ENCODE measurements at places on chromosomes 2 and 18.

- DNase-seq: no peak
These were observed 34.0 kb downstream of the NAPG start for GRCh38 chr18:10559553-10560451.

GRCh38 chr2:118661179-118661578, 186.3 kb downstream of the EN1 start:
- peak; percentile 49 for DNase-seq

- peak; percentile 5 for DNase-seq
These were observed 14.0 kb downstream of the STRADB start for GRCh38 chr2:201465524-201465971.

GRCh38 chr2:10406491-10407188, 41.5 kb downstream of the ODC1 start:
- no peak for DNase-seq

- no peak for DNase-seq
These were observed 278.4 kb downstream of the TMX3 start for GRCh38 chr18:68436485-68436884.

- no peak for DNase-seq
These were observed 34.9 kb downstream of the EN1 start for GRCh38 chr2:118812552-118812951.

- no peak for DNase-seq
These were observed 880.7 kb downstream of the LRRTM4 start for GRCh38 chr2:76641506-76641905.

DNA sequence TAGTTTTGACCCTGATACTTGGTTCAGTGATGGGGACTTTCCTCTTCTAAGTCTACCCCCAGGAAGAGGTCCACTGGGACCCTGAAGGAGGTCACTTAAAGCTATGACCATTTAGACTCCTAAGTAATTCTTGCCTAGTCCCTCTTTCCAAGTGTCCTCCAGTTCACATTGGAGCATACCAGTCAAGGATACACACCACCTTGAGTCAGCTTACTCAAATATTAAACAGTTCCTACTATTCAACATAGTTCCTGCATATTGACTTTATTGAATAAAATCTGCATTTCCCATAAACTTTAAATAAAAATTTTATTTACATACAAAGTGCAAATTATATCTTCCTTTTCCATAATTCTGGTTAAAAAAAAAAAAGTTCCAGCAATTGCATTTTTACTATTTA, 36.3 kb downstream of the SLC5A7 start:
- no peak for DNase-seq

- peak; percentile 72 for DNase-seq
These were observed 111.9 kb downstream of the SETBP1 start for GRCh38 chr18:44792456-44793061.

DNA sequence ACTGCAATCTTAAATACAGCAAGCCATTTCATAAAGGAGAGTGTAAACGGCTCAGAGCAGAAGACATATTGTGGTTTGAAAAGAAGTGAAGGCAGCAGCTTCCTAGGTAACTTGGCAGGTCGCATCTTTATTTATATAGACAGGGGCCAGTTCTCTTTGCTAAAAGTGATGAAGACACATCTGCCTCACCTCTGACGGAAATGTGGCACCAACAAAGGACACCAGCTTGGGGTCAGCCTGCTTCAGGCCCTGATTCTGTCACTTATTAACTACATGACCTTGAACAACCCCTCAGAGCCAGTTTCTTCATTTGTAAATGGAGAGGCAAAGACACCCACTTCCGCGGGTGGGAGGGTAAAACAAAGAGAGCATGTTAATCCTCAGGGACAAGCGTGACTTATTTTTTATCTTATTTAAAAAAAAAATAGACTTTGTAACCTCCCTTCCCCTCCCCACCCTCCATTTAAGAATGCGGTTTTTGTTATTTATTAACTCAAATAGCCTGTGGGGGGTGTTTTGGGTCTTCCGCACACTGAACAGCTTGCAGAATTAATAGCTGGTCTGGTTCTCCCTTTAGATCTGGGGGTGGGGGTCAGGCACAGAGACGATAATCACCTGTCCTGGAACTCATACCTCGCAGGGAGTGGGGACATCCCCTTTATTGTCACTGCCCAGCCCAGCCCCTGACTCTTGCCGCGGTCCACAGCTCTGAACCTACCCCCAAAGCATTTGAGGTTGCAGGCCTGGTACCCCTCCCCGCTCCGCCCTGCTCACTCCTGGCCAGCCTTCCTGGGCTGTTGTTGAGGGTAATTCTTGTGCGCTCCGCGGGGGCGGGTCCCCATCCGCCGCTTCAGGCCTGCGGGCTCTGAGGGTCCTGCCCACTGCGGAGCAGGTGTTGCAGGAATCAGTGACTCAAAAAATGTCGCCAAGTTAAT, 64.2 kb upstream of the TMEM17 start:
- DNase-seq: no peak

GRCh38 chr2:174593574-174594203, 3.9 kb downstream of the WIPF1 start:
- peak; percentile 89 for DNase-seq

DNA sequence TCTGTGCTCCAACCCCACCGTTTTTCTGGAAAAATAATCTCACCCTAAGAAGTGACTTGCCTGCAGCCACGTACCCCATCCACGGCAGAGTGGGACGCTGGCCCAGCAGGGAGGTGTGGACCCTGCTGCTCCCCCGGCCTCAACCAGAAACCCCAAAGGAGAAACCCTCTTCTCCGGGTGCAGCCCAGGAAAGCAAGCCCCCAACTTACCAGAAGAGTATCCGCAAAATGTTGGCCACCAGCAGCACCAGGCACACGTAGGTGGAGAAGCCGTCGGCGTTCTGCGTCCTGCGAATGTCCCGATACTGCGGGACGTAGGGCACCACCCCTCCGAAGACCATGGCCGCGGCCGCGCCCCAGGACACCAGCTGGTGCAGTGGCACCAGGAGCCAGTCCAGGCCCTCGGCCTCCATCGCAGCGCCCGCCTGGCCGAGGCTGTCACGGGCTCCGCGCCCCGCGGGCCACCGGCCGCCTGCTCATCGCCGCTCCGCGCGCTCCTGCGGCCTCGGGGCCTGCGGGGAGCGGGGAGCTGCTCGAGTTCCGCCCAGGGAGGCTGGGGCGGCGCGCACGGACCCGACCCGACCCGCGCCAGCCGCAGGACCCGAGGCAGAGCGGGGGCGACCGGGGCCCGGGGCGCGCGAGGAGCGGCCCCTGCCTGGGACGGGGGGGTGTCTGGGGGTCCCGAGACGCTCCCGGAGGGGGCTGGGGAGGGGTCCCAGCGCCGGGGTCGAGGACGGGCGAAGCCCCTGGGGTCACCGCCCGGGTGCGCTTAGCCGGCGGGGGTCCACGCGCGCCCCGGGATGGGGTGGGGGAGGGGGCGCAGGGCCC, 725 bp downstream of the SLC66A2 start:
- no peak for DNase-seq

- peak; percentile 61 for DNase-seq
These were observed 88.4 kb downstream of the BCL2L11 start for GRCh38 chr2:111209045-111209514.

- no peak for DNase-seq
These were observed 1.4 kb upstream of the GALNT13 start for GRCh38 chr2:153870308-153870707.

DNA sequence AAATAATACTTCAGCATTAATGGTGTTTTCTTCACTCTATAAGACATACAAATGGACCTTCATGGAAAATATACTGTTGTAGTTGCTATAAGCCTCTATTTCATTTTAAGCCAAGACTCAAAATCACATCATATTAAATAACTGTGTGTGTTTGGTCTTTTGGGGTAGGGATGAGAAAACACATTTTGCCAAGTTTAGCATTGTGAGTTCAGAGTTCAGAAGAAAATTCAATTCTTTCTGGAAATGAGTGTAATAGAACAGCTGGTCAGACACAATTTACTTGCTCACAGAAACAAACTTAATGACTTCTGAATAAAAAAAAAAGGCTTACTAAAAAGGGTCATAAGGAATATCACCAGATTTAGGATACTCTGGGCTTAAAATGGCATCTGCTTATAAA, 149.5 kb downstream of the LRRTM4 start:
- no peak for DNase-seq

DNA sequence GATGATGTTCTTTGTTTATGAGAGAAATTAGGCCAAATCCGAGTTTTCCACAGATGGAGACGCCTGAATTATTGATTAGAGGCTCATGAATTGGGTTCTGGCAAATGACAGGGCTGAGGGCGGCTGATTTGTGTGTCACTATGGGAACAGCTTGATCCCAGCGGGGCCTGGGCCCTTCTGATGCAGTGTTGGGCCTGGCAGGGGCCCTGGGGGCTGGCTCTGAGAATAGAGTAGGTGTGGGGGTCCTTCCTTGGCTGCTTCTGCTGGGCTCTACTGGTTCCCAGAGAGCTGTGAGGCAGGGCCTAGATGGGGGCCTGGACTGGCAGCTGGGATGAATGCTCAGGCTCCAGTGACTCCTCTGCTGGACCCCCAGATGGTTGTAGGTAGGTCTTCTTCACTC, 164.8 kb downstream of the CELF4 start:
- no peak for DNase-seq

- DNase-seq: no peak
These were observed 14.9 kb downstream of the VAPA start for GRCh38 chr18:9928646-9929259.

- DNase-seq: no peak
These were observed 60.4 kb upstream of the NABP1 start for GRCh38 chr2:191617575-191617974.

DNA sequence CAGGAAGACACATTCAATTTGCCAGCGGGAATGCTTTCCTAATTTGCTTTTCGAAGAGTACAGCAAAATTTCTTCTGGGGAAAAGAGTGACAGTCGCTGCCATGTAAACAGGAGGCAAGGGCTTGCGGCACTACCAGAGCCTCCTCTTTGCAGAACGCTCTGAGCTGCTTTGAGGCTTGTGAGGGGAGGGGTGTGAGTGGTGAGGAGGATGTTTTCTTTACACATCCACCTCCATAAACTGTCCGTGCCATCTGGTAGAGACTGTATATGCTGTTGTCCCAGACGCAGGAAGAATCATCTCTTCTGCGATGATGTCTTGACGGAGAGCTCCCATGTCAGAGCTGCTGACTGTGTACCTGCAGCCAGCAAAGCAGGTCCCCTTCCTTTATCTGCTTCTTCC, 138.0 kb downstream of the SOCS6 start:
- no peak for DNase-seq

- DNase-seq: no peak
These were observed 270.4 kb upstream of the TMEFF2 start for GRCh38 chr2:192465141-192465540.

DNA sequence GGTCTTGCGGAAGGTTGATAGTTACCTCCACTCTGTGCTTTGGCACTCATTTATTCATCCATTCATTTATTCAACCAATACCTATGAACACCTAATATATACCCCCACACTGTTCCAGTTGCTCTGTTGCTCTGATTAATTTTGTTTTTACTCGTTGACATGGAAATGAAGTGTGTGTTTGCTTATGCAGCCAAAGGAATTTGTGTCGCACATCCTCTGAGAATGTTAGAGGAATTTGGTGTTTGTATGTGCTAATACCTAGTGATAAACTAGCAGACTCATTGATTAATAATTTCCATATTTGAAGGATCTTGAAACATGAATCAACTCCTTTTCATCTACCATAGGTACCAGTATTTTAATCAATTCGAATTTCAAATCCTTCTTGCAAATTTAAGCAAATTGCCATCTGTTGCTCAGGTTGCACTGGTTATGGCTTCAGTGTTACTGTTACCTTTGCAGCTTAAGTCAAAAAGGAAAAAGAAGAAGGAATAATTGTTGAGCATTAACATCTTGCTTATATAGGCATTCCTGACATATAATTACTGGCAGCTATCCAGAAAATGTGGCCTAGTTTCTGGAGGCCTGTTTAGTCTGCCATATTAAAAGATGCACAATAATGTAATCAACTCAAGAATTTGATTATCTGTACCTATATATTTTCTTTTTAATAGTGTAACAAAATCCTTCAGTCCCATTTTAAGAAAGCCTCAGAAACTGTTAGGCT, 25.7 kb upstream of the CRIM1 start:
- peak; percentile 40 for DNase-seq
